ENCODE measurements at places on chromosomes 12 and 14.
A peak's percentile ranks its signal among the peaks of the same experiment; 100 is the strongest.

- DNase-seq, result no peak
These were observed 33.5 kb upstream of the C12orf42 start for GRCh38 chr12:103529306-103529705.

DNA sequence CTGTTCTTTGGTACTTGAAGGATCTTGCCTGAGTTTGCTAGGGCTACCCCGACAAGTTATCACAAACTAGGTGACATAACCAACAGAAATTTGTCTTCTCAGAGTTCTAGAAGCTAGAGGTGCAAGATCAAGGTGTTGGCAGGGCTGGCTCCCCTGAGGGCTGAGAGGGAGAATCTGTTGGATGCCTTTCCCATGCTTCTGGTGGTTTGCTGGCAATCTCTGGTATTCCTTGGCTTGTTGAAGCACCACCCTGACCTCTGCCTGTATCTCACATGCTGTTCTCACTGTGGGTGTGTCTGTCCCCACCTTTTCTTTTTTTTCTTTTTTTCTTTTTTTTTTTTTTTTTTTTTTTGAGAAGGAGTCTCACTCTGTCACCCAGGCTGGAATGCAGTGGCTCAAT, 81.2 kb downstream of the VCPKMT start:
- DNase-seq, result no peak

DNA sequence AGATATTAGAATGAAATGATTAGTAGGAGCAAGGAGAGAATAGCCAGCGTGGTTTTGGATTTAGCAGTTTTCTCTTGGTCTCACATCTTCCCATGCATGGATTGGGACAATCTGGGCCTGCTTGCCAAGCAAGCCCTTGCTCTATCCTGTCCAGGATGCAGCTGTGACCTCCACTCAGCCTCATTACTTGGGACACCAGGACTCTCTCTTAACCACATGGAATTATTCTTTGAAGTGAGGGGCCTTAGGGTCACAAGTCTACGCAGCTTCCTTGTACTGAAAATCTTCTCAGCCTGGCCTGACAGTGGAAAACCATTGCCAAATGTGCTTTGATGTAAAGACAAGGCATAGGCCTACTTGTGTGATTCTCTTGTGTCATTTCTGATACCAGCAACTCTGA, 28.0 kb upstream of the DCN start:
- DNase-seq, result no peak

DNA sequence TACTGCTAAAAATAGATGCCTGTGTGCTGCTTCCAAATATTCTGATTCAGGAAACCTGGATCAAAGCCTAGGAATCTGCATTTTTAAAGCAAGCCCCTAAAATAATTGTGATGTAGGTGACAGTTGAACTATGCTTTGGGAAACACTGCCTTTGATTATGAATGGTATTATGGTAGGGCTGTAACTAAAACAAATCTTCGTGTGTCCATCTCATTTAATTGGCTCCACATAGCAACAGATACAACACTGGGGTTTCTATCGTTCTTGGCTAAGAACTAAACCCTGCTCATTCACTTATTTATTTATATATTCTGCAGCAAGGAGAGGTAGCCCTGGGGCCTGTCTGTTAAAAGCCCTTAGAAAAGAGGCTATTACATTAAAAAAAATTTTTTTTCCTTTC, 23.0 kb upstream of the ITGA5 start:
- DNase-seq, result no peak

- peak; percentile 39 for DNase-seq
These were observed 58.6 kb downstream of the SLC38A1 start for GRCh38 chr12:46209914-46210872.

GRCh38 chr12:75556311-75556899, 45.0 kb upstream of the KRR1 start:
- DNase-seq, result no peak

DNA sequence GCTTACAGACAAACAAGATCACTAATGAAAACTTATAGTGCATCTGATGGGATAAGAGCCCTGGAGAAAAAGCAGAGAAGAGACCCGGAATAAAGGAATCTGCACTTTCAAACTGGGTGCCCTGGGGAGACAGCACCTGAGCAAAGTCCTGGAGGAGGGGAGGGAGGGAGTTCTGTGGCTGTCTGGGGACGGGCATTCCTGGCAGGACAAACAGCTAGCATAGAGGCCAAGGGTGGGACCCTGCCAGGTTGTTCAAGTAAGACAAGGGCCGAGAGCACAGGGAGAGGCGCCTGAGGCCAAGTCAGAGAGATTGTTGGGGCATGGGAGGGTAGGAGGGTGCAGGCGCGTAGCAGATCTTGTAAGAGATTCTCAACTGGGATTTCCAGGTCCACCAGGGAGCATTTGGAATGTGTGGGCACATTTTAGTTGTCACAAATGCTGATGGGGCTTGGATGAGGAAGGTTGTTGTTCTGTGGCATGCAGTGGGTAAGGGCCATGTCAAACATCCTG, 14.2 kb downstream of the IQSEC3 start:
- DNase-seq, result no peak

DNA sequence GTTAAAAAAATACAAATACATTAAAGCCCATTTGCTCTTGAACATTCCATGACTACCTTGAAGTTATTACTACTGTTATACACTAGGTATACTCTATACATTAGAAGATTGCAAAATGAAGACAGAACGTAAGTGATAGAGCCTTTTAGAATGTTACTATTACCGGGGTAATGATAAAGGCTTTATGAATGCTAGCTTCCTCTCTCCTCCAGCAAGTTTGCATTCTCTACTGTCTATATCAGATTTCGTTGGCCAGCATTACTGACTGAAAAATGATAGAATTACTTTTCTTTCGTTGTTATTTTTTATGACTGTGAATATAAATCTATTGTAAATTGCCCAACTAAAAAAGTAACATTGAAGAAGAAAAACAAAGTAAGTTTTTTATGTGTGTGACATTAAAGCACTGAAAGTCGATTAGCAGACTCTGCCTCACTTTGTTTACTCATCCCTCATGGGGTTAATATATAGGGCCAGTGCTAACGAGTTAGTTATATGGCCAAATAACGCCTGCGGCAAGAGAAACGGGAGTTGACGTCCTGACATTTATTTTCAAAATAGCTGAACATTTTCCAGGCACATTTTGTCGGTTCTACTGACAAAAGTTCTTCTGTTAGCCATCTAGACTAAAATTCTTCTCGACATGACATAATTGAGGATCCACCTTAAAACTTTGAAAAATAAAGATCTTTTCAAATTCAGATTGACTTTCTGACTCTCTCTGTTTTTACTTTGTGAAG, 163.8 kb upstream of the KITLG start:
- DNase-seq, result no peak

- DNase-seq, result no peak
These were observed 19.8 kb upstream of the CABP1 start for GRCh38 chr12:120620624-120621023.

GRCh38 chr12:116459916-116460663, 99.1 kb upstream of the MAP1LC3B2 start:
- no peak for DNase-seq

DNA sequence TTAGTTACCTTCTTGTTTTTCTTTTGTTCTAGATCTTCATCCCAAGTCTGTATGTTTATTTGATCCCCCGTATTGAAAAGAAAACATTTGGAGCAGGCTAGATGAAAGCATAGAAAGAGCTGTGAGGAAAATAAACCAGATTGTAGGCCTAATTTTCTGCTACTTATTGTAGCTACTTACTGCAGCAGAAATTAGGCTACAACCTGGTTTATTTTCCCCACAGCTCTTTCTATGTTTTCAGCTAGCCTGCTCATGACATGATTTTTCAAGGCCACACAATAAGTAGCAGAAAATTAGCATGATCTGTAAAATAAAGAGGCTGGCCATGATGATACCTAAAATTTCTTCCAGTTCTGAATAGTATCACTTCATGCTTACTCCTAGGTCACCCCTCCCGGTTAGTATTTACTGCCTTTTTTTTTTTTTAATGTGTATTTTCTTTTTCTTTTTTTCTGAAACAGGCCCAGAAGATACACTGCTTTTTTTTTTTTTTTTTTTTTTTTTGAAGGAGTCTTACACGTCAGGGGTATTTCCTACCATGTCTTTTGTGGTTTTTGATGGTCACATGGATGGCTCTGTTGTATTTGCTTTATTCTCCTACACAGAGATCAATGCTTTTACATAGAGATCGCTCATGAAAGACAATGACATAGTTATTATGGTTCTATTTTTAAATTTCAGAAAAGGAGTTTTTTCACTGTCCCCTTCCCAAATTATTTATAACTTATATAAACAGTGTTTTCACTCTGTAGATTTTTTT, 32.3 kb downstream of the BHLHE41 start:
- DNase-seq, result no peak

DNA sequence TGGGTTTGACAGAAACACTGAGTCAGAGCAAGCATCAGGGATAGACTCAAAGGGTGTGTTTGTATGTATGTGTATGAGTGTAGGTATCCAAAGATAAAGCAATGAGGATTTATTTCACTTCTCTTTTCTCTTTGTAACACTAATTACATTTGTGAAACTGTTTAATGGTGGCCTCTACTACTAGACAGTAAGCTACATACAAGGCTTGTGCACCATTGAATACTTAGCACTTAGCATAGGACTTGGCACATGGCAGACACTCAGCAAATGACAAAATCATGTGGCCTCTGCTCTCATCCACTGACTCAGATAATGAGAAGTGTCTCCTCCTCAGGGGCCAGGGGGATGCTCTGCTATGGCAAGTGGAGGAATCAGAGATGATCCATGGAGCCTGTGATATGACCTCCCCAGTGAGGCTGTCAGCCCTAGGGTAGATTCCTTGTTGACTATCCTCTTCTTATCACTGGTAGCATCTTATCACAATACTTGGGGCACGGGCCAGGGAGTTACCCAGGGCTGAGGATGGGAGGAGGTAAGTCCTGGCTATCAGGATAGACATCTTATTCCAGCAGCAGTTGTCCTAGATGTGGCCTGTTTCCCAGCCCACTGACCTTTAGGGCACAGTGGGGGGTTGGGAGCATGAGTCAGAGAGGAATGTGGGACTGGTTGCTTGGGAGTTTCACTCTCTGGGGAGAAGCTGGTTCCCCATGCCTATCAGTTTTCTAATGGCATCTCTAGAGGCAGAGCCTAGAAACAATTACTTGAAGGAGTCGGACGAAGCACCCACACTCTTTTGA, 71.2 kb upstream of the HOXC13 start:
- DNase-seq, result no peak

DNA sequence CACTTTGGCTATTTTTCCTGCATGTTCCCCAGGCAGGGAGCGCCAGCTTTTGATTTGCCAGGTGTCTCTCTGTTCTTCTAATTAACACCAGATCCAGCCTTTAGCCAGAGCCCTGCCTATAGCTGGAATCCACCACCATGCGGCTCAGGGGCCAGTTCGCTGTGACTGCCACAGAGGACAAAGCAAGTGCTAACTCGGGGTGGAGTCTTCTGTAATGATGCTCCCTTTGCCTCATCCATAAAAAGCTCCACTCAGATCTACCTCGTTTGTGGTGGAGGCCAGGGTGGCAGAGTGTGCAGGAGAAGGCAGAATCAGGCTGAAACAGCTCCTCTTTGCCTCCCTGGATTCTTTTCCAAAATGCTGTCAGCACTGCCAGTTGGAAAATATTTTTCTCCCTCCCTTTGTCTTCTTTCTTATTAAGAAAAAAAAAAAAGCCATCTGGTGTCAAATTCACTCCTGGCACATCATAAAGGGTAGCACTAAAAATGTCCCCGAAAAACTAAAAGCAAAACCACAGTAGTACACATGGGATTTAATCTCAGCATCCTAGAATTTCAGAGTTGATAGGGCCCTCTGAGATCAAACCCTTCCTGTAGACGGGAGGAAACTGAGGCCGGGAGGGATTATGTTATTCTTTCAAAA, 18.0 kb upstream of the CTDSP2 start:
- DNase-seq, result no peak

GRCh38 chr12:106342397-106343213, 14.9 kb upstream of the POLR3B start:
- no peak for DNase-seq

- no peak for DNase-seq
These were observed 2.9 kb downstream of the MMP14 start for GRCh38 chr14:22839159-22839779.

GRCh38 chr14:103943673-103944072, 1.3 kb upstream of the RD3L start:
- no peak for DNase-seq

DNA sequence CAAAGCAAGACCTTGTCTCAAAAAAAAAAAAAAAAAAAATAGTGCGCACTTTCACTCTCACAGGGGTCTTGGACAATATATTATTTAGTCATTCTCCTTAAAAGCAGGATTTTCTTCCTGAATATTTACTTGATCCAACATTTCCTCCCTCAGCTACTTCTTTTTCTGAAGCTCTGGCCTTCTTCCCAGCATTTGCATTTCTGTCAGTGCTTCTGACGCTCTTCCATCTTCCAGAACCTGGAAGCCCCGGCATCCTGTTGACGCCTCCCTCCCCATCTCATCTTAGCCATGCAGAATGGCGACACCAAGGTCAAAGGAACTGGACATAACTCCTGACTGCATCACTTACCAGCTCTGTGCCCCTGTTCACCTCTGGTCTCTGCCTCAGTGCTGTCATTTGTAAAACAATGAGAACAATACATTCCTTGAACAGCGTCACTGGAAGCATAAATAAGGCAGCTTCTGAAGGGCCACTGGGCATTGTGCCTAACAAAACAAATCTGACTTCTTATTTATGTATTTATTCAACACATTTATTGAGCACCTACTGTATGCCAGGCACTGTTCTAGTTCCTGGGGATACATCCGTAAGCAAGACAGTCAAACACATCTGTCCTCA, 90.9 kb upstream of the MDM1 start:
- DNase-seq, result no peak

DNA sequence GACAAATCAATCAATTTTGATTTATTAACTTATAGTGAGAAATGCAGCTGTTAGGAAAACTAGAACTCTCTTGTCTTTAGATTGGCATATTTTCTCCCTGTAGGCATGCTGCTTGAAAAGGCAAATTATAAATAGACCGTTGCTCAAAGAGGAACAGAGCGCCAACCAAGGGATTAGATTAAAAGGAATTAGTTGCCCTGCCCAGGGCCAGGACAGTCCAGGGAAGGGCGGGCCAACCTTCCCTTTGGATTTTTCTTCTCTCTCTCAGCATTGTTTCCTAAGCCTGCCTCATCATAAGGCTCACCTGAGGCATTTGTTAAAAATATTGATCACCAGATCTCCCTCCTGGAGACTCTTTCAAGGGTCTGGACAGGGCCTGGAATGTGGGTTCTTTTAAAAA, 8.6 kb downstream of the CIPC start:
- DNase-seq, result no peak
